ENCODE measurements at places on chromosomes 1 and 21.

DNA sequence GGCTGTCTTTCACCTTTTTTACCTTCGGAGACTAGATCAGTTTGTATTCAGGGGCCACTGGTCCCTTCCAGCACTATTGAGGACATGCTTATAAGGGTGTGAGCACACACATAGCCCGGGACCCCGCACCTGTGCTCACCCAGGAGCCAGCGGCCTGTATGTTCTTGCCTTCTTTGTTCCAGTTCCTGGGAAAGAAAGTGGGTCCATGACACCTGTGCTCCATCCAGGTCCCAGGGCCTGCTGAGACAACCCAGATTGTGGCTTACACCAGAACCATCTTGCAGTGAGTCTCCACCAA lies 207.8 kb downstream of the TOMM20 start:
- DNase-seq = no peak

GRCh38 chr1:234882898-234883297 lies 245.7 kb downstream of the TOMM20 start:
- no peak for DNase-seq

- no peak for DNase-seq
Measured at GRCh38 chr1:204591473-204592090, 75.4 kb downstream of the MDM4 start.

DNA sequence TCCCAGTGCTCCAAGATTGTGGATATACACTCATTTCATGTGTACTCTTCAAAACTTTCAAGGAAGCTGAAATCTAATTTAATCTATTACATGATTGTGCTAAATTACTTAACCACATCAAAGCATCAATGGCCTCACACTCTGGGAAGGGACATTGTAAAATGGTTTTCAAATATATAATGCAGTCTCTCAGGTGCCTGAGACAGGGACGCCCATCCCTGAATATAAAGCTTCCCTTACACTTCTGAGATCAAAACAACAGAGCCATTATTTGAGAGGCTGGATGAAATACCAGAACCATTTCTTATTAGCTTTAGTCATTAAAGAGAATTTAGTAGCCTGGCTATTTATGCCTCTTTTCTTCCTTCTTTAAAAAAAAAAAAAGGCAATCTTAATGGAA lies 259.2 kb upstream of the NFIA start:
- no peak for DNase-seq

DNA sequence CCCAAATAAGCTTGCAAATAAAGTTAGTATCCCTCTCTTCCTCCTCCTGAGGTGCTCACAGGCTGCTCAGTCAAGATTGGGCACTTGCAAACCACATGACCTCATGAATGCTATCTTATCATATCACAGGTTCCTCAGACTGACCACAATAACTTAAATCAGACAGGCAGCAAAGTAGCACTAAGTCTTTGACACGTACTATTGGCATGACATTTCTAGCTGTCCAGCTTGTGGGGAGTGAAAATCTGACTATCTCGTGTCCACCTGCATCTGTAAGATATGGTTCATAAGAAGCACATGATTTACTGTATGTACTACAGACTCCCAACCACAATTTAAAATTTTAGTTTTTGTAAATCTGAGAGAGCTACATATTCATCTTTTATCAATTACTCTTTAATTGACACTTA lies 58.0 kb upstream of the GFI1 start:
- no peak for DNase-seq

GRCh38 chr1:63888984-63889383 lies 115.2 kb downstream of the ROR1 start:
- DNase-seq = no peak

GRCh38 chr1:151292207-151293030 lies 10.3 kb downstream of the ZNF687 start:
- no peak for DNase-seq

DNA sequence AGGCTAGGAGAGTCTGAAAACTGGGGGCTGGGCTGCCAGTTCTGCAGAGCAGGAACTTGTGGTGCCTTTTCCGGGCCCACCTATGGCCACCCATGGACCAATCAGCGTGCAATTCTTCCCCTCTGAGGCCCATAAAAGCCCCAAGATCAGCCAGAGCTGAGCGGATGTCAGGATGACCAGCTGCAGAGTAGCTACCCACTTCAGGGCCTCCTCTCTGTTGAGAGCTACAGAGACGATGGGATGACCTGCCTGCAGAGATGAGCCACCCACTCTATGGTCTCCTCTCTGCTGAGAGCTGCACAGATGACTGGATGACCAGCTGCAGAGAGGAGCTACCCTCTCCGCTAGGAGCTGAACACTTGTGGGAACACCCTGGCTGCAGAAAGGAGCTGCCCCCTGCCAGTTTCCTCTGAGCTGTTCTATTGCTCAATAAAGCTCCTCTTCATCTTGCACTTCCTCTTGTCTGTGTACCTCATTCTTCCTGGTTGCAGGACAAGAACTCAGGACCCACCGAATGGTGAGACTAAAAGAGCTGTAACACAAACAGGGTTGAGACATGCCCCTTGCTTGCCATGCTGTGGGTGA lies 12.8 kb upstream of the AADACL4 start:
- DNase-seq = no peak

DNA sequence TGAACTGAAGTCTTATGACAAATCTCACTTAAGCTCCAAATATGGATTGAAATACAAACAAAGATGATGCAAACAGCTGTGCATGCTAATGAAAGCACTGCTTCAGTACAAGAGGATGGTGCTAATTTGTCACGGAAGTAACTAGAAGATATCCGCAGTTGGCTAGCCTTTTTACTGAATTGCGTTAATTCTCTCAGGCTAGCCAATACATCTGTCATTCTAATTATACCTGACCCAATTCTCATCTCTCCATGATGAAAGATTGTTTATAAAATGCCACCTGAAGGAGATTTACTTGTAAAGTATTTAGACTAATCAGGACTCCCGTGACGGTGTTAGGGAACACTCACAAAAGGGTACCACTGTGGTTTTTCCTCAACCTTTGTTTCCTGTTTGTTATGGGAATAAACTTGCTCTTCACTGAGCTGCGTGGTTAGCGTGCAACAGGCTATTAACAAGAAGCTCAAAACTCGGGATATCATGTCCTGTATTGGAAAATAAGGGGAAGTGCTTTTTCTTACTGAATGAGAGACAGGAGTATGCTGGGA lies 162.5 kb downstream of the APP start:
- DNase-seq = no peak

GRCh38 chr1:5908461-5909375 lies 83.5 kb downstream of the NPHP4 start:
- no peak for DNase-seq

DNA sequence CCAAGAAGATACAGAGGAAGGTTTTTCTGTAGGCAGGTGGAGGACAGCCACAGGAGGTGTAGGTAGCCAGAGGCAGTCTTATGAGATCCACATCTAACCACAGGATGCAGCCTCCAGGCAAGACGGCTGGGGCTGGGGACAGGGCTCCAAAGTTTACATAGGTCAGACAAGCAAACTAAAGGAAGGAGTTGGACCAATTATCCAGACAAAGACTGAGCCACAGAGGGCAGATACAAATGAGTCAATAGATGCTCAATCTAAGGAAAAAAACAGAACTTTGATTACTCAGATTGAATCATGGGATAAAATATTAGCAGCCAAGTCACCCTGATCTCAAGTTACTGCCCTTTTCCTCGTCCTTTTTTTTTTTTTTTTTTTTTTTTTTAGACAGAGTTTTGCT lies 91.6 kb downstream of the RGS7 start:
- no peak for DNase-seq

DNA sequence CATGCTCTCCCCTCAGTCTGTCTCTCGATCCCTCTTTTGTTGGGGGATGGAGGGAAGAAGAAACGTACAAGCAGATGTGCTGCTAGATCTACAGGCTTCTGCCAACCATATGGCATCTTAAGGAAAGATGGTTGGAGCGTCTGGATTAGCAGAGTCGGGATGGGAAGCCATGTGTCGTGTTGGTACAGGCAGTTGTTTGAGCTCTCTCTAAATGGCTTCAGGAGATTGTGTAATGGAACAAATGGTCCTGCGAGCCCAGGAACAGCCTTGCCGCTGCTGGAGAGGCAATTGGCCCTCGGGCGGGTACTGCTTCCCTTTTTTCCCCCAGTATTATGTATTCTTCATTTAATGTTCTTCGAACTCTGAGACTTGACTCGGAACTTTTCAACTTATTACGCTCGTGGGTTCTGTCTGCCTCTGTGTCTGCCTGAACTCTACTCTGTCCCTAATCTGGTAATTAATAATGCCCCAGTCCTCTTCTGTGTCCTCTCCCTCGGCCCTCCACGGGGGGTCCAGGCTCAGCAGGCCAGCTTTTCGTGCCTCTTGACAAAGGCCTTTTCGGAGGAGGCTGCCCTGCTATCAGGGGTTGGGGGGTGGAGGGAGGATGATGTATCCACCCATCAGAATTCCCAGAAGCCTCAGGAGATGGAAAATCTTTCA lies 215.3 kb downstream of the SDCCAG8 start:
- DNase-seq = no peak

- DNase-seq = no peak
Measured at GRCh38 chr1:33171977-33172813, 9.6 kb downstream of the TRIM62 start.

- no peak for DNase-seq
Measured at GRCh38 chr1:232307296-232308017, 322.5 kb downstream of the SIPA1L2 start.

- DNase-seq = no peak
Measured at GRCh38 chr1:201530741-201531531, 8.0 kb upstream of the NAV1 start.

GRCh38 chr1:241551759-241552638 lies 19.8 kb downstream of the KMO start:
- DNase-seq = peak; percentile 0

DNA sequence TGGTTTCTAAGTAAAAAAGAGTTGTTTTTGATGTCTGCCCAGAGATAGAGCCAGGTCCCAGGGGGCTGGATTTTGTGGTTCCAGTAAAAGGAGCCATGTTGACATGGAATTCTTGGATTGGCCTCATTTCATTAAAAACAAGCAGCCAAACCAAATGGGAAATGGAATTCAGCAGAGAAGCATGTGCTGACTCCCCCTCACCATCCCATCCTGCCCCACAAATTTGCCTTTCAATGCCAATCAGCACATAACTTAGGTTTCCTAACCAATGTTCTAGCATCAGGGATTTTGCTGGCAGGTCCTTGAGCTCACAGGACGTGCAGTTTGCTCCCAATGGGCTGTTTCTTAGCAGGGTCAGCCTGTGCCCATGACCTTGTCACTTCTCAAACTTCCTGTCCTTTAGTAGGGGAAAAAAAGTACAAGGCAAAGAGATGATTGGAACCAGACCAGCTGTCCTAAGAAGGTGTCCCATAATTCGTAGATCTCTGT lies 101.5 kb upstream of the GADD45A start:
- no peak for DNase-seq

All from stimulated activated CD8-positive, alpha-beta memory T cell treated with anti-CD3 and anti-CD28 coated beads, Interleukin-7, amount 100 ng/mL, for 4 hours (primary cell).